ENCODE measurements at places on chromosomes 13 and 19.

DNA sequence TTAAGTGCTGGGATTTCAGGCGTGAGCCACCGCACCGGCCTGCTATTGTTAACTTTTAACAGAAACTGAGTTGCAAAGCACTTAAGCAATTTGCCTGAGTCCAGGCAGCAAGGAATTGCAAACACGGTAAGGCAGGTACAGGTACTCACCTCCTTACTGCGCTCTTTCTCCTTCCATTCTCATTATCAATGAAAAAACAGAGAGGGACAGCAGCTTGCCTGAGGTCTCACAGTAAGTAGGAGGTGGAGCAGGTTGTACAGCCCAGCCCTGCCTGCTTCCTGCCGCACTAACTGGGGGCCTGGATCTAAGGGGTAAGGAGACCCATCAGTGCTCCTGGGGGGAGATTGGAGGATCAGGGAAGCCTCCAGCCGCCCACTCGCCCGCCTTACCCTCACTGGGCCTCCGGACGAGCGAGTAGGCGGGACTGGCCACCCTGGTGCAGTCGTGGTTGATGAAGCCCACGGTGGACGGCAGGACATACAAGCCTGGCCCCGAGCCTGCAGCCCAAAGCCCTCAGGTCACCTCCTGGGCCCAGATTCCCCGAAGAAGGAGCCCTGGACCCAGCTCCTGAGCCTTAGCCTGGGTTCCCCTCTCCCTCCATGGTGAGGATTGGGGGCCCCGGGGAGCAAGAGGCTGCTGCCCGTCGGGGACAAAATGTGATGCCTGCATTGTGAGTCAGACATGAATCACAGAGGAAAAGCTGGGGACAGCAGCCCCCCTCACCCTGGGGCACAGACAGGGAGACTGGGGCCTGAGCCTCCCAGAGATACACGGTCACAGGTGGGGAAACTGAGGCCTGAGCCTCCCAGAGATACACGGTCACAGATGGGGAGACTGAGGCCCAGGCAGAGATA lies 11.4 kb upstream of the SHC2 start:
- DNase-seq: no peak

DNA sequence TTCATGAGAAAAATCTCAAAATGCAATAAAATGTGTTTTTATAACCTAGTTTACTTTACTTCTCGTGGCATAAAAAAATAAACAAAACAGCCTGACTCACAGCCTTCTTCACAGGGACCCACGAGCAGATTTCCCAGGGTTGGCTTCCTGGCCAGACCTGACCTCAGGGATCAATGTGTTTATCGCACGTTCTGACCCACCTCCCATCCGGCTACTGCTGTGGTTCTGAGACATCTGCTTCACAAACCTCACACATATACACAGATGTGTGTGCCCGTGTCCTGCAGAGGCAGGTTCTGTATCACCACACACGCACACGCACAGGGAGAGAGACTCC lies 118.3 kb downstream of the COL4A2 start:
- no peak for DNase-seq

GRCh38 chr13:41915081-41915480 lies 45.8 kb downstream of the VWA8 start:
- no peak for DNase-seq

DNA sequence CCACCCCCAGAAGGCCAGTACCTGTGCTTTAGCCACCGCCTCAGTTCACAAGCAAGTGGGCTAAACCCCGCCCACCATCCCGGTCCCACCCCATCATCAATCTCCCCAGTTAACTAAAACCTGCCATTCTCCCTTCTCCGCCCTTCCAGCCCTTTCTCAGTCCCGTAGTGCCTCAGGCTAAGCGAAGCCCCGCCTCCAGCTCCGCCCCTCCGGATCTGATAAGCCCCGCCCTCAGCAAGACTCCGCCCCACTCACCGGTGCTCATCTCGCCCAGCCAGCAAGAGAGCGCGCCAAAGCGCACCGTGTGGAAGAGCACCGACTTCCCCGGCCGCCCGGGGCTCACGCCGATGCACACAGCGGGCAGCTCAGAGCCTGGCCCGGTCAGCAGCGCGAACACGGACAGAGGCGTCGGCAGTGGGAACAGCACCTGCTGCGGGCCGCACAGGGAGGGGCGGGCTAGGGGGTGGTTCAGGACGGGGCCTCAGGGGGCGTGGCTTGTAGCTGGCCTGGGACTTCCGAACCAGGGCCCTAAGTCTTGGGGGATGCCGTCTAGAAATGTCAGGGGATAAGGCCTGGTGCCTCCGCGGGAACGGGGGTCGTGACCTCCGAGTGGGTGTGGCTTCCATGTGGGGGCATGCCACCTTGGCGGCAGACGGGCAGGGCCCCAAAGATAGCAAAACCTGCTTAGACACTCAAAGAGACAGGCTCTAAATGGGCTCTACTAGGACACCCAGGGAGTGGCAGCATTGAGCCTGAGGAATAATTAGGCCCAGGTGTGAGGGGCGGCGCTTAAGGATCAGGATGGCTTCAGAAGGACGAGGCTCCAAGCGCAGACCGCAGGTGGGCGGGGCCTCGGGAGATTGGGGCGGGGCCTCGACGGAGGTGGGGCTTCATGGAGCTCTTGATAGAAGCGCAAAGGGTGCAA lies 21.4 kb downstream of the MAP4K1 start:
- DNase-seq: no peak

DNA sequence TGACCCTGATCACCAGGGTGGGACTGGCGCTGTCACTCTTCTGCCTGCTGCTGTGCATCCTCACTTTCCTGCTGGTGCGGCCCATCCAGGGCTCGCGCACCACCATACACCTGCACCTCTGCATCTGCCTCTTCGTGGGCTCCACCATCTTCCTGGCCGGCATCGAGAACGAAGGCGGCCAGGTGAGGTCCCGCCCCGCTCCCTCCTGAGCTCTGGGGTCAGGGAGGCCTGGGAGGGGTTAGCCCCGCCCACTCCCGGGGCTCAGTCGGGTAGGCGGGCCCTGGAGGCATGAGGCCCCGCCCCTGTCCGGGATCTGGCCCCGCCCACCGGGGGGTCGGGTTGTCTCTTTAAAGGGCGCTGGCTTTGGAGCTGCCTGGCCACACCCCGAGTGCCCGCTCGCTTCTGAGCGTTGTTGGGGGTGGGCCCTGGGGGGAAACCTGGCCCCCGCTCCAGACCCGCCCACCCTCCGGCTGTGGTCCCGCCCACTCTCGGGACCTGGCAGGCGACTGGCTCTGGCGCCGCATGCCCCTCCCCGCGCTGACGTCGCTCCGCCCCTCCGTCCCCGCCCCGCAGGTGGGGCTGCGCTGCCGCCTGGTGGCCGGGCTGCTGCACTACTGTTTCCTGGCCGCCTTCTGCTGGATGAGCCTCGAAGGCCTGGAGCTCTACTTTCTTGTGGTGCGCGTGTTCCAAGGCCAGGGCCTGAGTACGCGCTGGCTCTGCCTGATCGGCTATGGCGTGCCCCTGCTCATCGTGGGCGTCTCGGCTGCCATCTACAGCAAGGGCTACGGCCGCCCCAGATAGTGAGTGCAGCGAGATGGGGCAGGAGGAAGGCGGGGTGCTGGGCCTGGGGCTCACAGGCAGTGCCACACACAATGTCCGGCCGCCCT lies 13.1 kb downstream of the DDX39A start:
- DNase-seq: peak; percentile 85

GRCh38 chr19:679418-680286 lies 3.5 kb downstream of the FSTL3 start:
- no peak for DNase-seq

DNA sequence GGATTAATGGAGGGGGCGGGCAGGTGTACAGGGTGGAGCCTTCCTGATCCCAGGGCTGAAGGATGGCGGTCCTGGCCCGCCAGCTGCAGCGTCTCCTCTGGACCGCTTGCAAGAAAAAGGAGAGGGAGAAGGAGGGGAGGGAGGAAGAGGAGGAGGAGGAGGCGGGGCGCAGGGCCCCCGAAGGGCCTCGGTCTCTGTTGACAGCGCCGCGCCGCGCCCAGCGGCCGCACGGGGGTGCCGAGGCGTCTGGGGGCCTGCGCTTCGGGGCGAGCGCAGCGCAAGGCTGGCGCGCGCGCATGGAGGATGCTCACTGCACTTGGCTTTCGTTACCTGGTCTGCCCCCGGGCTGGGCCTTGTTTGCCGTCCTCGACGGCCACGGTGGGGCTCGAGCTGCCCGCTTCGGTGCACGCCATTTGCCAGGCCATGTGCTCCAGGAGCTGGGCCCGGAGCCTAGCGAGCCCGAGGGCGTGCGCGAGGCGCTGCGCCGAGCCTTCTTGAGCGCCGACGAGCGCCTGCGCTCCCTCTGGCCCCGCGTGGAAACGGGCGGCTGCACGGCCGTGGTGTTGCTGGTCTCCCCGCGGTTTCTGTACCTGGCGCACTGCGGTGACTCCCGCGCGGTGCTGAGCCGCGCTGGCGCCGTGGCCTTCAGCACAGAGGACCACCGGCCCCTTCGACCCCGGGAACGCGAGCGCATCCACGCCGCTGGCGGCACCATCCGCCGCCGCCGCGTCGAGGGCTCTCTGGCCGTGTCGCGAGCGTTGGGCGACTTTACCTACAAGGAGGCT lies at the start of gene PPM1N:
TSS of gene PPM1N (plus strand) at position 33 of the 785 bp plus-strand sequence. CDS start at position 63, 30 bp downstream.
- peak; percentile 67 for DNase-seq

GRCh38 chr19:35438096-35438495 lies 10.0 kb upstream of the FFAR2 start:
- no peak for DNase-seq

- DNase-seq: no peak
These were observed 5.7 kb upstream of the ZMYM2 start for GRCh38 chr13:19952850-19953249.

DNA sequence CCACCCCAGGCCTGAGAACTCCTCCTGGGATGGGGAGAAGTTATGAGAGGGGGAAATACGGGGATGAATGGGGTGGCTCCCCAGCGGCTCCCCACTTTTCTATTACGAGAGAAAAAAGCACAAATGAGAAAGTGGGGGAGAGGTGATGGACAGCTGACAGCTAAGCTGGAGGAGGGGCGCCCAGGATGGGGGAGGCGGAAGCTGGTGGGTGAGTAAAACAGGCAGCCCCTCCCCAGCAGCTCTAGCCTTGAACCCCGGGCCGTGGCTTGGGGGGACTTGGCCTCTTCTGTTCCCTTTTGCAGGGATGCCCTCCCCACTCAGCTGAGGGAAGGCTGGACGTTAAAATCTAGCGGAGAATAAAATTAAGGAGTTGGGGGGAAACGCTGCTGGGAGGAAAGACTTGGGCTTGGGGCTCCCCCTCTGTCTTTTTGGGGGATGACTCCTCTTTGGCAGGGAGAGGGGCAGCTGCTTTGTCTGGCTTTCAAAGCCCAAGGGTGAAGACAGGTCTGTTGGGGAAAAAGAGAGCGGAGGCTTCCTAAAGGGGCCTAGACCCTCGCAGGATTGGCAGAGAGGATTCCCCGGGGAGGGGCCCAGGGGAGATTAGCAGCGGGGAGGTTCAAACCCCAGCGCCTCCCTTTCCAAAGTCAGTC lies 1.4 kb upstream of the SAMD1 start:
- no peak for DNase-seq

GRCh38 chr13:51907040-51907732 lies 45.4 kb downstream of the CCDC70 start:
- no peak for DNase-seq

DNA sequence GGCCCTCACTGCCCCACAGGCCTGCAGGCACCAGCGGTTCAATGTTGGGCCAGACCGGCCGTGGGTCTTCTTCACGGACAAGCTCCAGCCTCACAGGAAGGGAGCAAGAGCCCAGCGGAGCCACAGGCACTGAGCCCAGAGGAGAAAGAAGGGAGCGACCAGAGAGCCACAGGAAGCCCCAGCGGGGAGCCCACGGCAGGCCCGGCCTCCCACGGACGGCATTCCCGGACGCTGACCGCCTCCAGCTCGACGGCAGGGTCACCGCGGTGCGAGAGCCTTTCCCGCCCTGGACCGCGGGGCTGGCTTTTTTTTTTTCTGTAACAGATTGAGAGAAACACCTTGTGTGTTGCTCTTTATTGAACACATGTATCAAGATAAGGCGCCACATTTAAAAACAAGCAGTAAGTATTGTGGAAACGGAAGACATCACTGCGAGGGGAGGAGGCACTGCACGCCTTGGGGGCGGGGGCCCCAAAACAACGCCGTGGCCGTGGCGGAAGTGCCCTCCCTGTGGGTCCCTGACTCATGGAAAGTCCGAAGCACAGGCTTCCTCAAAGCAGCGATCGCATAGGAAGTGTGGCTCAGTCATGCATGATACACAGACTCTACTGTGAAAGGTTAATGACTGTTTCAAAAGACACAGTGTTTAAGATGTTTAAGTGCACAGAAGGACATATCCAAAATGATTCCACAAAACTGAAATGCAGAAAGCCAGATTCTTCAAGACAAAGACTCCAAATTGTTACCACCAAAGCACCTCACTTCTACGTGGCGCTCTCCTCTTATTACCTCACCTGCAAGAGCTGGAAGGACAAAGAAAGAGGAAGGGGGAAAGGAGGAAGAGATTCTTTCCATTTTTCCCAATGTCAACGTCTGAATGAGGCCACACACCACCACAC lies 3.5 kb downstream of the RASA3 start:
- DNase-seq: peak; percentile 95

- DNase-seq: peak; percentile 87
These were observed 4.3 kb downstream of the MYO9B start for GRCh38 chr19:17079710-17080439.

GRCh38 chr19:17996826-17997316 lies 11.1 kb upstream of the ARRDC2 start:
- peak; percentile 88 for DNase-seq

- DNase-seq: no peak
These were observed 418.2 kb downstream of the DCT start for GRCh38 chr13:94061301-94061700.

GRCh38 chr13:93900731-93901130 lies 578.8 kb downstream of the DCT start:
- no peak for DNase-seq

DNA sequence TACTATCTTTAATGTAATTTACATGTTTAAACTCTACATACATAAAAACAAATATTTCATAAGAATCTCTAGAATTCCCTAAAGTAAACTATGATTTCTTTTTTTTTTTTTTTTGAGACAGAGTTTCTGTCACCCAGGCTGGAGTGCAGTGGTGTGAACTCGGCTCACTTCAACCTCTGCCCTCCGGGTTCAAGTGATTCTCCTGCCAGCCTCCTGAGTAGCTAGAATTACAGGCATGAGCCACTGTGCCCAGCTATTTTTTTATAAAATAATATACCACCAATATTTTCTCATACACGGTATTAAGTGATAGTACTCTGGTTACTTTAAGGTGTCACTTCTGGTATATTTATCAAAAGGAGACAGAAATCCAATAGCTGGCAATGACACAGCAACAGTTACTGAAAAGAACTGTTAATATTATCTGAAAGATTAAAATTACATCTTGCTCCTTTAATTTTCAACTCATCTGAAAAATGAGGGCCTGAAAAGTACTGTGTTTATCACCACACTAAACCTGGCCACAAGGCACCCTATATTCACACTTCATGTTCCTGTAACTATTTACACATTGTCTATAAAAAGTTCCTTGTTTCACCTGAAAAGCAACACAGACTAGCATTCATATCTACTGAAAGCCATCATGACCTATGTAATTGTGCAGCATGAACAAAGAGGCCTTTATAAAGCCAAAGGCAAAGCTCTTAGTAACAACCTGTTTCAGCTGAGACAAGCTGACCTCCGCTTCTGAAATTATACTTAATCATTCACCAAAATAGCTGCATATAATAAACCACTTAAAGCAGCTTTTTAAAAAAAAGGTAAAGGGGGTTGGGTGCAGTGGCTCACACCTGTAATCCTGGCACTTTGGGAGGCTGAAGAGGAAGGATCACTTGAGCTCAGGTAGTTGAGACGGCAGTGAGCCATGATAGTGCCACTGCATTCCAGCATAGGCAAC lies 106.1 kb downstream of the SLC25A15 start:
- DNase-seq: no peak

- no peak for DNase-seq
These were observed 21.7 kb downstream of the EDNRB start for GRCh38 chr13:77896977-77897376.
